ENCODE measurements at places on chromosomes 16 and 17.

DNA sequence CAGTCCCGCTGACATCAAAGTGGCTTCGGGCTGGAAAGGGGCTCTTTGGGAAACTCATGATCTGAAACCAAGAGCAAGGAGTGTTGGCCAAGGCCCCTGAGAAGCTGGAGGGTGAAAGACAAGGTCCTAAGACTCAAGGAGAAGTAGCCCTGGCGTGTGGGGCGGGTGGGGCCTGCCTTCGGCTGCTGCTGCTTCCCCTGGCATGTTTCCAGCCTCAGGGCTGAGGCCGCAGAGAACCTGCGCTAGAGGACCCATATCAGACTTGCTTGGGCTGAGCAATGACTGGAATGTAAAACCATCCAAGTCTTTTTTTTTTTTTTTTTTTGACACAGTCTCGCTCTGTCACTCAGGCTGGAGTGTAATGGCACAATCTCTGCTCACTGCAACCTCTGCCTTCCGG, 67.5 kb upstream of the GCSH start:
- DNase-seq: no peak

DNA sequence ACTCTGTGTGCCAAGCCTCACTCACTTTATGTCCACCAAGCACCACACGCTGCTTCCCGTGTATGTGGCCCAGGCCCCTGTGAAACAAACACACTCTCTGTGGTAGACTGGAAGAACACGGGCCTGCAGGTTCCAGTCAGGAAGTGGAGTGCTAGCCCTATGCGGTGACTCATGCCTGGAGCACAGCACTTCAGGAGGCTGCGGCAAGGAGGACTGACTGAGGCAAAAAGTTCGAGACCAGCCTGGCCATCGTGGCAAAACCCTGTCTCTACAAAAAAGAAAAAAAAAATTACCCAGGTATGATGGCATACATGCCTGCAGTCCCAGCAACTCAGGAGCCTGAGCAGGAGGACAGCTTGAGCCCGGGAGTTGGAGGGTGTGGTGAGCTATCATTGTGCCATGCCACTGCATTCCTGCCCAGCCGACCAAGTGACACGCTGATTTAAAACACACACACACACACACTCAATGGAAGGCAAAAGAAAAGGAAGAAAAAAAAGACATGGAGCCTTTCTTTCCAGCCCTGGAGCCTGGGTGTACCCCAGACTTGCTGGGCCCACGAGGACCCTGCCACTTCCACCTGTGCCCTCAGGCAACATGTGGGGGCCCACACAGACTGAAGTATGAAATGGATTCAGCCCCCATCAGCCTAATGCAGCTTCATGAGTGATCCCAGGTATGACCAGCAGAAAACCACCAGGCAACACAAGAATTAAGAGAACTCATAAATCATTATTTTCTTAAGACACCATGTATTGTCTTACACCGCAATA, 126.6 kb downstream of the ANKRD11 start:
- DNase-seq: no peak

- DNase-seq: no peak
These were observed 52.1 kb upstream of the LYRM9 start for GRCh38 chr17:27945333-27945616.

DNA sequence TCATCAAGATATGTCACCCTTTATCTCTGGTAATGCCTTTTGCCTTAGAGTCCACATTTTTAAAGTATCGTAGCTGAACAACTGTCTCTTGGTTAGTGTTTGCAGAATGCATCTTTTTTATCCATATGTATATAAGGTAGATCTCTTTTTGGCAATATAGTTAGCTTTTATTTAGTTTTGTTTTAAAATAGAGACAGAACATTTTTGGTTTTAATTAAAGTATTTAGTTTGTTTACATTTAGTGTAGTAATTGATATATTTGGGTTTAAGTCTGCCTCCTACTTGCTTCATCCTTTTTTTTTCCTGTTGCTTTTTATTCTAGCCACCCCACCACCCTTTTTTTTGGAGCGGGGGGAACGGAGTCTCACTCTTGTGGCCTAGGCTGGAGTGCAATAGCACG, 184.6 kb upstream of the CHMP6 start:
- no peak for DNase-seq

GRCh38 chr17:39139161-39139511, 12.3 kb downstream of the PLXDC1 start:
- no peak for DNase-seq

DNA sequence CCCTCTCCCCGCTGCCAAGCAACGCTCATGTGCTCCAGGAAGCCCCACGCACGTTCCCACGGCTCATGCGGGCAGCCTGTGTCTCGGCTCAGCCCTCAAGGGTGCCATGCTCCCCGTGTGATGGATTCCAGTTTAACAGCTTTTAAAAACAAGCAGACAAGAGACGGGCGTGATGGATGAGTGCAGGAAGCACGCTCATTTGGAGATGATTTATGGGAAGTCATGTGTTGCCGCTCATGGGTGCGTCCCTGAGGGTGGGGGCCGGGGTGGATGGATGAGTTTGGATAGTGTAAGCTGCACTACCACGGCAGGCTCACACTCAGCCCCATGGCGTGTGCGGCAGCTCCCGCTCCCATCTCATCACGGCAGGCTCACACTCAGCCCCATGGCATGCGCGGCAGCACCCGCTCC, 132.8 kb downstream of the RBFOX3 start:
- no peak for DNase-seq

DNA sequence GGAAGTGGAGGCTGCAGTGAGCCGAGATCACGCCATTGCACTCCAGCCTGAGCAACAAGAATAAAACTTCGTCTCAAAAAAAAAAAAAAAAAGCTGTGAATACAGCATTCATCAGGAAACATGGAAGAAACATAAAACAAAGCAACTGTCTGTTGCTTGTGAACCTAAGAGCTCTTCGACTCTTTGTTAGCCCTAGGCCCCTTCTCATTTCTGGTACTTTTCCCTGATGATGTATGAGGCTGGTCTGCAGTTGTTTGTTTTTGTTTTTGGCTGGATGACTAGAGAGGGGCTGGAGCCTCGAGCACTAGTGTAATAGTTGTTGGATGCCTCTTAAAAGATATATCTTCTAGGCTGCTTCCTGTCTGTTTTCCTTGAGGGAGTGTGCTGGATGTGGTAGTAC, 113.5 kb downstream of the MAP2K6 start:
- DNase-seq: no peak

DNA sequence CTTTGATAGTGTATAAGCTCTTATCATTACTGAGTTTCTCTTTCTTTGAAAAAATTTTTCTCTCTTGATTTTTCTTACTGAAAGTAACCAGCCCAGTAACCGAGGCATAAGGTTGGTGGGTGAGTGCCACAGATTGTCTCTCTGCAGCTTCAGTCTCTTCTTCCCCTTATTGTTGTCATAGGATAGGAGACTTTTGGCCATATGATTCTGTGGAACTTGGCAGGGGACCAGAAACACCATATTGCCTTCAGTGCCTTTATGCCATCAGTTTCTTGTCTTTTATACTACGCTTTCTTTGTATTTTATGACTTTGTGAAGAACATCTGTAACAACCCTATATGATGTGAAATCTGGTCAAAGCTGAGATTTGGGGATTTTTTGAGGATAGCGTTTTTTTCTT, 341.6 kb upstream of the TBX2 start:
- DNase-seq: no peak

- no peak for DNase-seq
These were observed 15.1 kb upstream of the CIBAR2 start for GRCh38 chr16:85127379-85127723.

DNA sequence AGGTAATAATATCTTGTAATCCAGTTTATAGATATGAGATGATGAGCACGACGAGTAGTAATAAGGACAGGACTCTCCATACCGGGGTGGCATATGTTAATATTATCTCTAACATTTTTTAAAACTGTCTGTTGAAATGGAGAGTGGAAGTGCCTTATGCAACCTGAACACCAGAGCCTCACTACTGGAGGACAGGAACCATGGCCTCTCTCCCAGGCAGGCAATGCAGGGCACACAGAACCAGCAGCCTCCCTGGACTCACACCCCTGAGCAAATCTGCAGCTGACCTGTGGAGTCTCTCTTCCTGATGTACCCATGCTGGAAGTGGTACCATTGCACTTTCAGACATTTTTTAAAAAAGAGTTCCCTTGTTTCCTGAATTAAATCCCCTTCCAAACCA, 55.2 kb upstream of the ERN1 start:
- DNase-seq: no peak

DNA sequence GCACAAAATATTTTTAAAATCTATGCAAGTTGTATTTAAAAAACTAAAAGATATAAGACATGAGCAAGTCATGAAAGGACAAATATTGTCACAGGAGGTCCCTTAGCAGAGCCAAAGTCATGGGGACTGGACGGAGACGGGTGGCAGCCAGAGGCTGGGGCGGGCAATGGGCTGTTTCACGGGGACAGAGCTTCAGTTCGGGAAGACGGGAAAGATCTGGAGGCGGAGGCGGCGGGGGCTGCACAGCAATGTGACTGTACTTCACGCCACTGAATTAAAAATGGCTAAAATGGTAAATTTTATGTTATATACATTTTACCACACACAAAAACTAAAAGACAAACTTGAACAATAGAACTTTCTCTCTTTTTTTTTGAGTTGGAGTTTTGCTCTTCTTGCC, 60.0 kb upstream of the METRNL start:
- no peak for DNase-seq

DNA sequence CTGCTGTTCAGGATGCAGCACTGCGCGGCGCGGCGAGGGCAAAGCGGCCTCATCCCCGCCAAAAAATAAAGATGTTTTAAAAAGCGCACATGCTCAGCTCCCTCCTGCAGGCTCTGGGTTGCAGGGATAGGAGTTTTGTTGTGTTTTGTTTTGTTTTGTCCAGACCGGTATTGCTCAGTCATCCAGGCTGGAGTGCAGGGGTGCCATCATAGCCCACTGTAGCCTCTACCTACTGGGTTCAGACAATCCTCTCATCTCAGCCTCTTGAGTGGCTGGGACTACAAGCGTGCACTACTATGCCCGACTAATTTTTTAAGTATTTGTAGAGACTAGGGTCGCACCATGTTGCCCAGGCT, 636 bp downstream of the WWOX start:
- DNase-seq: no peak

- DNase-seq: no peak
These were observed 46.1 kb upstream of the DNAJA2 start for GRCh38 chr16:47019568-47019967.

DNA sequence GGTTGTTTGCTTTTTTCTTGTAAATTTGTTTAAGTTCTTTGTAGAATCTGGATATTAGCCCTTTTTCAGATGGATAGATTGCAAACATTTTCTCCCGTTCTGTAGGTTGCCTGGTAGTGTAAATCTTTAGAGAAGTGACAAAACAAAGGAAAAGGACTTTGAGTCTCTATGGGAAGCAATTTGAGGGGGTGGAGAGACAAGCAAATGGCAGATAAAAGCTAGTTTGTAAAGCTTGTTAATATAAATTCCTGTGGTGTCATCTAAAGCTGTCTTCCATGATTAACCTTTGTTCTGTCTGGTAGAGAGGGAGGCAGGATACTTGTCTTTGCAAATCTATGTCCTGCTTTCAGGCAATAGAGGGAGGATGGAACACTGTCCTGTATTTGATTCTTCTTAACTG, 40.6 kb upstream of the CACNG4 start:
- DNase-seq: no peak

GRCh38 chr16:71552698-71553503, 24.0 kb downstream of the TAT start:
- DNase-seq: no peak

GRCh38 chr17:63344383-63344782, 101.7 kb downstream of the CYB561 start:
- DNase-seq: no peak

DNA sequence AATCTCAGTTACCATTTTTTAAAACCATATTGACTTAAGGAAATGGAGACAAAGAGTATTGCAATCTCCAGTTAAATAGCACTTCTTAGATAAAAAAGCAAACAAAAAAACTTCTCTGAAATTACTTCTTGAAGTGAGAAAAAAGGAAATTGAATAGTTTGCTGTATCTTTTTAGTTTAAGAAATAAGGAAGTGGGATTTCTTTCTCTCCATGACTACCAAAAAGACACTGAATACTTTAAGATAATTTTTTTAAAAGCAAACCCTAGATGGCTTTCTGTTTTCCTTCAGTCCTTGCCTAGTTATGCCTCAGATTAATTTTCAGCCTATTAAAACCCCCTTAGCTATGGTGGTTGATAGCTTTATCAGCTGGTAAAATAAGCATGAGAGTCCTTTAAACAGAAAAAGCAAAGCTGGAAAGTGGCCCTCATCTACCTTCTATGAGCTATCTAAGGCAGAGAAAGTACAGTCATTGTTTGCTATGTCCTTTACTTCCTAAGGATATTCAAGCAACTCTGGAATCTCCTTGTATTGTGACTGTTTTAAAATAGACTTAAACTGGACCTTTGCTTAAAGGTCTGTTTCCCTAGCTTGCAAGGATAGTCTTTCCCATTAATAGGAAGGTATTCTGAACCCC, 28.6 kb downstream of the TPPP3 start:
- DNase-seq: no peak

GRCh38 chr16:87236516-87237115, 80.6 kb downstream of the C16orf95 start:
- DNase-seq: no peak

DNA sequence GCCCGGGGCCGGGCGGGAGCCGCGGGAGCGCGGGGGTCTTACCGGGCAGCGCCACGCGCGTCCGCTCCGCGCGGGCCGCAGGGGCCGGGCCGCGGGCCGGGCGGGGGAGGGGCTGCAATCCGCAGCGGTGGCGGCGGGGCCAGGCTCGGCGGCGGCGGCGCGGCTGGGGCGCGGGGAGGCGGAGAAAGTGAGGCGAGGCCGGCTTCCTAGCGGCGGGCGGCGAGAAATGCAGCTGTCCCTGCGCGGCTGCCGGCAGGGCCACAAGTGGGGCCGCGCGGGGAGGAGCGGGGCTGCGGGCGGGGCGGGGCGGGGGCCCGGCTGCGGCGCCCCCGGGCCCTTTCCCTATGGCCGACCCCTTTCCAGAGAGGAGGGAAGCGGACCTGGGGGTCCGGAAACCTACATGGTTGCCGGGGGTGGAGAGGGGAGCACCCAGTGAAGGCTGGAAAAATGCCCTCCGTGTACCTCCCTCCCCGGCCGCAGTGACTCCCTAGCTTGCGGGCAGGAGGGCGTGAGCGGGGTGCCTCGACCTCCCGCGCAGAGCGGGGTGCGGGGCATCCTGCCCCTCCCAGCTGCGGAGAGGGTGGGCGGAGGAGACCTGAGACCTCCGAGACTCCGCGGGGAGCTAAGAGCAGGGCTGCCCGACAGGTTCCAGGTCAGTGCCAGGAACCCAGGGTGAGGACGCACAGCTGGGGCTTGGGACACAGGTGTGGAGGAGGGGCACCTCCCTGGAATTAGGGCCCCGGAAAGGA, at the start of gene CUEDC1:
Gene CUEDC1 (minus strand): TSS at position 230 of the 749 bp plus-strand sequence. CDS start 69,848 bp downstream, outside the sequence.
- DNase-seq: peak; percentile 10

All from effector CD8-positive, alpha-beta T cell (primary cell).